ENCODE measurements at places on chromosomes 11 and 22. TPM values are rescaled to one million over a fixed set of nuclear protein-coding genes. Genes with fewer than 3 reads are reported as not detected.
A peak's percentile ranks its signal among the peaks of the same experiment; 100 is the strongest.

The PCF11 gene
- total RNA-seq = 16.5 TPM

The PISD gene
- 20.1 TPM for total RNA-seq

The PATE3 gene
- total RNA-seq = not detected

The PSMC3 gene
- 294 TPM for total RNA-seq

The PLEKHA7 gene
- total RNA-seq = 15.5 TPM

The LRRC4C gene
- 0.15 TPM for total RNA-seq

The TEX54 gene
- not detected for total RNA-seq

The TEX12 gene
- total RNA-seq = not detected

The ADM2 gene
- 0.15 TPM for total RNA-seq

The OTOG gene
- total RNA-seq = not detected

The NAV2 gene
- total RNA-seq = 15.6 TPM

The GGTLC2 gene
- not detected for total RNA-seq

The ALX4 gene
- 9.9 TPM for total RNA-seq

- DNase-seq = no peak
These were observed 342.3 kb downstream of the CADM1 start for GRCh38 chr11:115161876-115162275.

DNA sequence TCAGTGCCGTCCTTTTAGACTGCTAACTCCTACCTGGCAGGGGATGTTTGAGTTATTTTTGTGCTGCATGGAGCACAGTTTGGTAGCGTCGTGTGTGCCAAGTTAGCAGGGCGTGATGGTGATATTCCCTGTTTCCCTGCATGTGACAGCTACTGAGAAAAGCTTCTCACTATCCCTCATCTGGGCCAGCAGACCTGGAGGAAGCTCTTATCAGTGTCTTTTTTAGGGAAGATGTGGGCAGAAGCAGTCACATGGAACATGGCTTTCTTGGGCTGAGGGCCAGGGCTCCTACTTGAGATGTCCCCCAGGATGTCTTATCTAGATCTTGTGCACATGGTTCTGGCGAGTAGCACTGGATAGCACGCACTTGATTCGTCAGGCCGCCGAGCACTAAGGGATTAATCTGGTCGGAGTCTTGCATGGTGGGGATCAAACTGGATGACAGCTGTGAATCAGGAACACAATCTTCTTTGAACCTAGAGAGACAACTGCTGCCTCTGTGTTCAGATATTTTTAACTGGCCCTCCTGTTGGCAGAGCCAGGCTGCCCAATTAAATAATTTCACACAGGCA, 33.8 kb downstream of the TECTA start:
- no peak for DNase-seq

DNA sequence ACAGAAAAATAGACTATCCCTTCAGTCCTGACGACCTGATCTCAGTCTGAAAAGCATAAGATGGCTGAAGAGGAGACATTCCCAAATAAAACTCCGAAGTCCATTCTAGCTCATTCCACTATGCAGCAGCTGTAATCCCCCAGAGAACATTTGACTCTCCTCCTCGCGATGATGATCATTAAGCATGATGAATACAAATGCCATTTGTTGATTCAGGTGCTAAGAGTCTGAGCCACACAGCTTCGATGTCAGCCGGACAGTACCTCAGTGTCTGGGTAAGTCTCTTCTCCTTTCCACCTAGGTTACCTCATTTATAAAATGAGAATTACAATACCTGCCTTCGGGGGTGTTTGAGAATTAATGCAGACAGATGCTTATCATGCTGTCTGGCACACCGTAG, 94.8 kb downstream of the TENM4 start:
- no peak for DNase-seq

- DNase-seq = no peak
These were observed 671.9 kb downstream of the NTM start for GRCh38 chr11:132042296-132042695.

DNA sequence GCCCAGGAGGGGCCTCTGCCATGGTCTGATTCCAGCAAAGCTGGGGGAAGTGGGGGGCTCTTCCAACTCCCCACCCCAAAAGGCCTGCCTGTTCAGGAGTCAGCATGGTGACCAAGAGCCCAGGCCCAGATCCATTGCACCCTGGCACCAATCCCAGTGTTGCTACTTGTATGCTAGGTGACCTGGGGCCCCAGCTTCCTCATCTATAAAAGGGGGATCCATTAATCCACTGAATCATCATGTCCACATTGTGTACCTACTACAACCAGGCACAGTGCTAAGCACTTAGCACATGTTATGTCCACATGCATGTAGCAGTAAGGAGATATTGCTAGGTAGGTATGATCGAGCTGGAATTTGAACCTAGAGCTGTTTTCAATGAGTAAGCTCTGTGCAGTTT, 2.0 kb downstream of the SYT12 start:
- DNase-seq = peak; percentile 56

GRCh38 chr11:61766353-61766841, 14.0 kb downstream of the MYRF start:
- no peak for DNase-seq

- peak; percentile 12 for DNase-seq
These were observed 1.9 kb upstream of the PTGDR2 start for GRCh38 chr11:60857378-60858232.

GRCh38 chr11:115919341-115920091, 415.3 kb upstream of the CADM1 start:
- peak; percentile 82 for DNase-seq

DNA sequence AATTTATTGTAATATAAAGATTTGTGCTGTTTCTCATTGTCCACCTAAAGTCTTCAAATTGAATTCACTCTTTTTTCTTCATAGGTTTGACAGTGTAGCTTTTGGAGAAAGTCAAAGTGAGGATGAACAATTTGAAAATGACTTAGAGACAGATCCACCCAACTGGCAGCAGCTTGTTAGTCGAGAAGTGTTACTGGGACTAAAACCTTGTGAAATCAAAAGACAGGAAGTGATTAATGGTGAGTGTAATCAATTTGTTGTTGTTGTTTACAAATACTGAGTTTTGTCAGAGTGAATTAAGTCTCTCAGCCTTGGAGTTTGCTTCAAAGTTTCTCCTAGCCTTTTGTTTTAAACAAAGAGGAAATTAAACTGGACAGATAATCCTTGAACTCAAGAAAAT, 53.6 kb upstream of the GRIK4 start:
- DNase-seq = no peak

DNA sequence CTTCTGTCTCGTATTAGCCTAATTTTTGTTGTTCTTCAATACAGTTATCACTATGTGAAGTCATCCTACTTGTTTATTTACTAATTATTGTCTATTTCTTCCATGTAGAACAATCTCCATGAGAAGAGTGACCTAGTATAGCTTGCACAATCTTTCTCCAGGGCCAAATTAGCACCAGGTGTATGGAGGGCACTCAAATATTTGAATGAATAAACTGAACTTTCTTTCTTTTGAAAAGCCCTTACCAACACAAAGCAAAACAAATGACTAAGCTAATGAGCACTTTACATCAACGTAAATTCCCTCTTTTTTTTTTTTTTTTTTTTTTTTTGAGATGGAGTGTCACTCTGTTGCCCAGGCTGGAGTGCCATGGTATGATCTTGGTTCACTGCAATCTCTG, 34.2 kb downstream of the ABTB2 start:
- peak; percentile 52 for DNase-seq

DNA sequence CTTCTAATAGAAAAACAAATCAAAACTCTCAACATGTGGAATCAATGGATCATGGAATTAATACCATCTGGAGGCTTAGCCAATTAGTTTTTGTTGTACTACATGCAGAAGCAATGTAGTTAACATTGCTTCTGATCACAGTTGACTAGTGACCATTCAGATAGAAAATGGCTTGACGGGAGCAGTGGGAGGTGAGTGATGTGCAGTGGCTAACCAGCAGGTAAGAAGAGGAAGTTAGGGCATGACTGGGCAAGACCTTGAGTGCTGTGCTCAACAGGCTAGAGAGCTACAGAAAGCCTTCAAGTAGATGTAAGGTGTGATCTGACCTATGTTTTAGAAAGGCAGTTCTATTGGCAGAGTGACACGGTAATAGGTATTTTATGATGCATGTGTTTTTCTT, 60.7 kb upstream of the ALKBH3 start:
- no peak for DNase-seq

- DNase-seq = no peak
These were observed 15.5 kb downstream of the SLC43A1 start for GRCh38 chr11:57499983-57500461.

GRCh38 chr22:46042786-46043185, 65.8 kb upstream of the WNT7B start:
- peak; percentile 53 for DNase-seq

- no peak for DNase-seq
These were observed 128.1 kb upstream of the E2F8 start for GRCh38 chr11:19368726-19369375.

- DNase-seq = peak; percentile 69
These were observed 51.2 kb upstream of the ARHGAP20 start for GRCh38 chr11:110763249-110764011.

DNA sequence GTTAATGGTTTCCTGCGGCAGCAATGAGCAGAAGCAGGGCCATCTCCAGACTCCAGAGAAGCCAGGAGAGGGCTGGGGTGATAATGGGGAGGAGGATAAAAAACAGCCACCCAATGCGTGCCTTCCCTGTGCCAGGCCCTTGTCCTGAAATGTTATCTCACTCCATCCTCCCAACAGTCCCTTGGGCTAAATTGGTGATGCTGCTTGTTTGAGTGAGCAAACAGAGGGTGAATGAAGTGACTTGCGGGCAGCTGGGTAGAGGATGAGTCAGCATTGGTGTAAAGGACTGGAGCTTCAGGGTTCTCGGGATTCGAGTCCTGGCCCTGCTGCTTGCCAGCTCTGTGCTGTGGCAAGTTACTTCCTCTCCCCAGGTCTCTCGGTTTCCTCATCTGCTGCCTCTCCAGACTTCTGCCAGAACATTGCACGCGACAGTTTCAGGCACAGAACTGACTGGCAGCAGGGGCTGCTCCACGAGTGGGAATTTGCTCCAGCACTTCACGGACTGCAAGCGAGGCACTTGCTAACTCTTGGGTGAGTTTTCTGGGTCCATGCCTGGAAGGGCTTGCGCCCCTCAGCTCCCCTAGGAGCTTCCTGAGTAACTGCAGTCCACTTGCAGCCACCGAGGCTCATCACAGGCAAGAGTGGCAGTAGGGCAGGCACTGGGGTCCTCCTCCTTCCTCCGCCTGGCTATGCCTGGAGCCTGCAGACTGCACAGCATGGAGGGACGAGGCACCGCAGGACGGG, at the start of gene P2RY6:
P2RY6 (plus strand) TSS at position 403 of the 744 bp plus-strand sequence. CDS start 24,181 bp downstream, outside the sequence.
- DNase-seq = peak; percentile 95

- DNase-seq = no peak
These were observed 9.0 kb downstream of the PAX6 start for GRCh38 chr11:31802000-31802551.

GRCh38 chr11:120432056-120433018, 79.2 kb upstream of the GRIK4 start:
- peak; percentile 99 for DNase-seq

GRCh38 chr11:63505857-63506528, at the start of gene LGALS12:
Gene LGALS12, plus strand, starts transcription at chr11:63506084. Its CDS starts 375 bp downstream, at chr11:63506459.
- peak; percentile 54 for DNase-seq

DNA sequence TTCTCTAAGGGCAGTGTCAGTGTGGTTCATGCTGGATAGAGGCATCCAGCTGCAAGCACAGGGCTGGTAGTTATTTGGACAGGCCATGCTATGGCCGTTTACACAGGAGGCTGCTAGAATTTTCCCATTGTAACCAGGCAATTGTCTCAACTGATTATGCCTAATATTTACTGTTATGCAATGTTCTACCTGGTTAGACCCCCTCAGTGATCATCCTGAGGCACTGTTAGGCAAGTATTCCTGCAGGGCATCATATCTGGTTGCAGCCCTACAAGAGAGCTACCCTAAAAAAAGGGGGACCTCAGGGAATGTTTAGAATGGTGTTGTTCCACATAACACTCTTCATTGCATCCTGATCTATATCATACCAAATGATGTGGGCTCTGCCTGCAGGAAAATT, 1124.6 kb downstream of the JRKL start:
- DNase-seq = no peak

GRCh38 chr11:88174709-88175568, at the start of gene RAB38:
Gene RAB38, minus strand, starts transcription at chr11:88175443. Its CDS starts 59 bp downstream, at chr11:88175384.
- peak; percentile 76 for DNase-seq

GRCh38 chr11:129251067-129251466, 58.9 kb upstream of the ARHGAP32 start:
- DNase-seq = peak; percentile 57

DNA sequence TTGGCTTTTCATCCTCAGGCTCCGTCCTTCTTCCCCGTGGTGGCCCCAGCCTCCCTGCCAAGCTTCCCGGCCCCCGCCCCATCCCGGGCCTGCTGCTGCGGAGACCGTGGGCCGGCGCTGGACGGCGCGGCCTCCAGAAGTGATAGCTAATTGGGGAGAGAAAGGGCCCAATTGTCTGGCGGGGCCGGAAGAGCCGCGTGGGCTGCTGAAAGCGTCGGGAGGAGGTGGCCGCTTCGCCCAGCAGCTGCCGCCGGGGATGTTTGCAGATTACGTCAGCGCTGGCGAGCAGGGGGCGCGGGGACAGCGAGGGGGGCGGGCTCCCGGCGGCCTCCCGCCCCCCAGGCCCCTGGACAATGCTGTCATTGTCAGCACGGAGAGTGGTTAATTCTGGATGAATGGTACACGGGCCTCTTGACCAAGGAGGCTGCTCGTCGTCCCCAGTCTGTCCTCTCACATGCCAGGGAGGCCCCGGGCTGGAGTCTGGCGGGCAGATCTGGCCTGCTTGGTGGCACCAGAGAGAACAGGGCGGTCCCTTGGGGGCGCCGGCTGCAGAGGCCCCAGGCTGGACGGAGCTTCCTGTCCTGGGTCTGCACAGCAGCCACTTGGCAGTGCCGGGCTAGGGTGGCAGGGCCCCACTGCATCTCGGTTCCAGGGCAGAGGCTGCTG, 1.6 kb downstream of the SMIM38 start:
- DNase-seq = no peak

DNA sequence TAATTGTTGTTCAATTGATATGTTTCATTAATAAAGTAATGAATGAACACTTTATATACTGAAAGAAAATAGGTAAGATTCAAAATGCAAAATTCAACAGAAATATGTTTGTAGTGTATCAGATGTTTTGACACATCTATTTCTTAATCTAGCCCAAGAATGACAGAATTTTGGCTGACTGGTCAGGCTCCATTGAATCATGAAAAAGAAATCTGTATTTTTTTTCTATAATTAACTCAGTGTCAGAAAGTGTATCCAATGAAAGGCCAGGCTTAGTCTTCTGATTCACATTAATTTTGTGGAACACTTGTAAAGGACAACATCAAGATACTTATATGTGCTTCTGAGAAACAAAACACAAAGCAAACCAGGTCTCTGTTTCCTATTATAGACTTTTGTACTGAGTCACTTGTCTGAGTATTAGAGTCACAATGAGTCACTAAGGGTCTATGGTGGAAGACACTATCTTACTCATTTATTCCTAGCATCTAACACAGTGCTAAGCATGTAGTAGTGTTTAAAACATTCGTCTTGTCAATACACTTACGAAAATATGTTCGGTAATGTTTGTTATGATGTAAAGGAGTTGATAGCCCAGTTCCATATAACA, 297.7 kb upstream of the CCDC90B start:
- DNase-seq = peak; percentile 55

Measured in M059J (cell line).